ENCODE measurements at places on chromosomes 3 and 15. TPM values are rescaled to one million over a fixed set of nuclear protein-coding genes. Genes with fewer than 3 reads are reported as not detected.

- H3K36me3 ChIP-seq: no peaks in the 10 kb centered on the region
- peaks cover 6% of the 10 kb centered on the region for H3K4me1 ChIP-seq
- no peaks in the 10 kb centered on the region for H3K27me3 ChIP-seq
- peak overlapping the region; percentile 10 for H3K27ac ChIP-seq
- DNase-seq: no peak
Observed at GRCh38 chr3:23991683-23992628, 46.9 kb downstream of the NR1D2 start.

DNA sequence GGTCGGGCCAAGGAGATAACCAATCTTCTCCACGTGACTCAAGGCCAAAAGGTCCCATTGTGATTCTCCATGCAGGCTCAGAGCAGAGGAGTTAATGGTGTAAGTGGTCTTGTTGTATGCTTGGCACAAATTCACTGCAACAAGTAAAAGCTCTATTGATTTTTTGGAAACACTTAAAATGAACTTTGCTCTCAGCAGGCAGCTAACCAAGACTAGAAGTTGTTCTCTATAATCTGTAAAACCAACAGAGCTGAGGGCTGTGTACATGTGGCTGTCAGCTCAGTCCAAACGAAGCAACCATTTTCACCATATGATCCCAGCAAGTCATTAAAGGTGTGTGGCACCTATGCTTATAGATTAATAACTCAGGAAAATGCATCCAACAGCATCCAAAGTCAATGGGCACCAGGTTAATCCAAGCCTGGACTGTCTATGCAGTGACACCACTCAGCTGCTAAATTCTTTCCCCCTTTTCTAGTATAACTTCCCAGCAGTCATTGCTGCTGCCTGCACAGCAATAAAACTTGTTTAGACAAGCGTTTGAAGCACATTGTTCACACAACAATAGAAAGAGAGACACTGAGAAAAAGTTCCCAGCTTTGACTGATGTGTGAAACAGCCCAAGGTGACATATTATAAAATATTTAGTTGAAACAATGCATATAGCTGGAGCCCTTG lies 603.8 kb upstream of the ADAMTS9 start:
- H3K36me3 ChIP-seq: no peaks in the 10 kb centered on the region
- H3K4me1 ChIP-seq: no peaks in the 10 kb centered on the region
- no peak for DNase-seq
- no peaks in the 10 kb centered on the region for H3K27me3 ChIP-seq
- H3K4me3 ChIP-seq: no peak overlapping the region
- no peak overlapping the region for H3K27ac ChIP-seq

Gene SOX2
- total RNA-seq: not detected

DNA sequence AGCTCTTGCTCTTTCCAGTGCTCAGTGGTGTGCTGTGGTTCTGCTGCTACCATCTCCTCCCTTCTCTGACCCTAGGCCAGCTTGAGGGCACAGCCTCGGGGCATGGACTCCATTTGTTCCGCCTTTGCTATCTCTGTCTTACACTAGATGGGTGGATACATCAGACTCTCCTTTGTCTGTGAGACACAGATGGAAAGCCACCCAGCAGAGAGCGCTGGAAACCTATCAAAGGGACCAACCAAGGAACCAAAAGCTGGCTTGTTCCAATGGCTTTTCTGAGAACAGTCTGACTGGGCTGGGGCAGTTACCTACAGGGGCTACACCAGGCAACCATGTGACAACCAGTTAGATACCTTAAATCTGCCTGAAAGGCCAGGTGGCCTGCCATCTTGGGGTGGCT lies 63.8 kb downstream of the NPTN start:
- H3K27ac ChIP-seq: no peak overlapping the region
- no peaks in the 10 kb centered on the region for H3K4me1 ChIP-seq
- no peak for DNase-seq
- peaks cover 11% of the 10 kb centered on the region for H3K36me3 ChIP-seq

GRCh38 chr3:194906970-194907629 lies 221.4 kb downstream of the FAM43A start:
- H3K27ac ChIP-seq: no peak overlapping the region
- peaks cover 15% of the 10 kb centered on the region for H3K27me3 ChIP-seq
- no peaks in the 10 kb centered on the region for H3K4me1 ChIP-seq
- H3K4me3 ChIP-seq: no peak overlapping the region
- H3K36me3 ChIP-seq: peaks cover 2% of the 10 kb centered on the region

Gene IL17RB
- total RNA-seq: not detected

GRCh38 chr3:181715571-181716340 lies 4.0 kb downstream of the SOX2 start:
- H3K36me3 ChIP-seq: peaks cover 23% of the 10 kb centered on the region
- DNase-seq: no peak
- no peaks in the 10 kb centered on the region for H3K4me1 ChIP-seq
- no peak overlapping the region for H3K27ac ChIP-seq

Gene SLC22A13
- total RNA-seq: 1.0 TPM

DNA sequence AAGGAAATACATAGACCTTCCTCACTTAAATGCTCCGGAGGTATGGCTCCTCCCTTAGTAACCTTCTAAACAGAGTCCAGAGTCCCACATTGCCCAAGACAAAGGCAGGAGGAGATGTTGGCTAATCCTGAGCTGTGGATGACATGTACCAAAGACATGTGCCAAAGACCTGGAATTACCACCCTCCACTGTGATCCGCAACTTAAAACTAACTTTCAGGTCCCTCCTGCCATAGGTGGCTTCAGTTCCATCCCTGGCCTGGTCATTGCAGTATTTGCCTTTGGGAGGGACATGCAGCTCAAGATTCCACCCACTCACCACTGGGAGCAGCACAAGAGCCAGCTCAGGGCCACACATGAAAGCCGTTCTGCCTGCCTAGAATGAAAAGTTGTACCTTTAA lies 28.0 kb downstream of the MYZAP start:
- DNase-seq: no peak
- H3K27ac ChIP-seq: no peak overlapping the region
- no peaks in the 10 kb centered on the region for H3K36me3 ChIP-seq
- no peak overlapping the region for H3K4me3 ChIP-seq
